ENCODE measurements at places on chromosomes 3 and 15. TPM values are rescaled to one million over a fixed set of nuclear protein-coding genes. Genes with fewer than 3 reads are reported as not detected.

The IL20RB gene
- total RNA-seq = 1.8 TPM

The GOLGA6L25 gene
- not detected for total RNA-seq

The GOLGA6A gene
- 6.9 TPM for total RNA-seq

The HDDC3 gene
- total RNA-seq = 20.8 TPM

The ANKRD34C gene
- not detected for total RNA-seq

The TM6SF1 gene
- 7.5 TPM for total RNA-seq
